Gastrocnemius medialis (tissue), 4 donors: ENCODE measurements at places on chromosomes 7 and 10. TPM values are rescaled to one million over a fixed set of nuclear protein-coding genes. Genes with fewer than 3 reads are reported as not detected.

Gene FBXL13
- not detected for total RNA-seq

Gene GATA3
- total RNA-seq, result 0.60 TPM

Gene ARL5B
- 5.8 TPM for total RNA-seq

Gene ZNF117
- total RNA-seq, result 0.78 TPM

Gene SLC16A9
- 1.3 TPM for total RNA-seq

Gene HHEX
- total RNA-seq, result 0.82 TPM

Gene TRIM74
- not detected for total RNA-seq

Gene GRM3
- total RNA-seq, result not detected

Gene YWHAG
- 119 TPM for total RNA-seq

GRCh38 chr7:25287291-25287690, 59.0 kb upstream of the NPVF start:
- no peak overlapping the region for H3K27ac ChIP-seq
- no peaks in the 10 kb centered on the region for H3K36me3 ChIP-seq
- H3K4me3 ChIP-seq, result no peak overlapping the region
- no peak for DNase-seq

DNA sequence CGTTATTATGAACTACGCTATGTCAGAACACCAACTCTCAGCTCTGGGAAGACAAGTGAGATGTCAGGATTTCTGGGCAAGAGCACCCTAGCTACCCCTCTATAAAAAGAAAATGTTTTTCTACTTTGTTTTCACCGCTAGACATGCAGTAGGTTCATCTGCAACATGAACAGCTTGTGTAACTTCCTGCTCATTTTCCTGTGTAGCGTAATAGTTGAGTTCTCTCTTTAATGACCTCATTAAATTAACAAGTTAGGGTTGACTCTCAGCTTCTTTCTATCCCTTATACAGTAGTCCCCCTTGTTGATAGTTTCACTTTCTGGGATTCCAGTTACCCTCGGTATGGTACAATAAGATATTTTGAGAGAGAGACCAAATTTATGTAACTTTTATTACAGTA, 329.4 kb upstream of the ZNF32 start:
- H3K36me3 ChIP-seq, result no peaks in the 10 kb centered on the region
- DNase-seq, result no peak
- no peaks in the 10 kb centered on the region for H3K27me3 ChIP-seq
- H3K4me1 ChIP-seq, result no peaks in the 10 kb centered on the region
- H3K27ac ChIP-seq, result no peak overlapping the region

DNA sequence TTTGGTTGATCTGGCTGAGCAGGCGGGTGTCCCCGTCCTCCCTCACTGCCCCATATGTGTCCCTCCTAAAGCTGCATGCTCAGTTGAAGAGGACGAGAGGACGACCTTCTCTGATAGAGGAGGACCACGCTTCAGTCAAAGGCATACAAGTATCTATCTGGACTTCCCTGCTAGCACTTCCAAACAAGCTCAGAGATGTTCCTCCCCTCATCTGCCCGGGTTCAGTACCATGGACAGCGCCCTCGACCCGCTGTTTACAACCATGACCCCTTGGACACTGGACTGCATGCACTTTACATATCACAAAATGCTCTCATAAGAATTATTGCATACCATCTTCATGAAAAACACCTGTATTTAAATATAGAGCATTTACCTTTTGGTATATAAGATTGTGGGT, 26.9 kb upstream of the TRIM56 start:
- peak; percentile 20 for DNase-seq
- H3K36me3 ChIP-seq, result no peaks in the 10 kb centered on the region
- peaks cover 5% of the 10 kb centered on the region for H3K27me3 ChIP-seq

DNA sequence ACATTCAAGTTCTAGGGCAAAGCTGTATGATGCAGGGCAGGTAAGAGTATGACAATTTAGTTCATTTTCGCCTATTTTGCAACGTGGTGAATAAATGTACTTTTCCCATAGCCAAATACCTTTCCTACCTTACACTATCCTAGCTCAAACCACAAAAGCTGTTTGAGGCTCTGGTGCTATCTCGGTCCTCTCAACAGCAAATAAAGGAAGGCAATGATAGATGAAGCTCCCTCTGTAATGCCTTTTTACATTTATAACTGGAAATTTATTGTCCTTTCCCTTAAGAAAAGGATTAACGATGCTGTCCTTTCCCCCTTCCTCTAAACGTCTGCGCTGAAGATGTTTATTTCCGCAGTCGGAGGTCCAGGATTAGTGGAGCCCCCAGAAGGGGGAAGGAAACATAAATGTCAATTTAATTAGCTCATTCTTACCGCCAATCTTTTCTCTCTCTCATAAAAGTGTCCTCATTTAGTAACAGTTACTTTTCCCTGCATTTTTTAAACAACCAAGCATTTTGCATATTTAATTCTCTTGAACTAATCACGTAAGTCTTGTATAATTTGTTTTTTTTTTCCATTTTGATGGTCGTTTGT, 114.6 kb downstream of the PIP4K2A start:
- no peaks in the 10 kb centered on the region for H3K27me3 ChIP-seq
- no peak overlapping the region for H3K4me3 ChIP-seq
- no peak for DNase-seq
- no peaks in the 10 kb centered on the region for H3K36me3 ChIP-seq

GRCh38 chr10:17736223-17736622, 15.8 kb upstream of the TMEM236 start:
- H3K36me3 ChIP-seq, result no peaks in the 10 kb centered on the region
- H3K27ac ChIP-seq, result no peak overlapping the region
- no peak overlapping the region for H3K4me3 ChIP-seq
- no peak for DNase-seq

GRCh38 chr7:26291699-26292538, at the start of gene SNX10:
Gene SNX10 (plus strand): TSS chr7:26291862. CDS start chr7:26346443, 54,581 bp downstream.
- no peak for DNase-seq
- no peak within 1 kb of the TSS for H3K27ac ChIP-seq
- peak within 1 kb of the TSS; percentile 49 for H3K4me3 ChIP-seq
- no peaks in the 10 kb centered on the region for H3K27me3 ChIP-seq
- H3K4me1 ChIP-seq, result peaks cover 4% of the 10 kb centered on the region

DNA sequence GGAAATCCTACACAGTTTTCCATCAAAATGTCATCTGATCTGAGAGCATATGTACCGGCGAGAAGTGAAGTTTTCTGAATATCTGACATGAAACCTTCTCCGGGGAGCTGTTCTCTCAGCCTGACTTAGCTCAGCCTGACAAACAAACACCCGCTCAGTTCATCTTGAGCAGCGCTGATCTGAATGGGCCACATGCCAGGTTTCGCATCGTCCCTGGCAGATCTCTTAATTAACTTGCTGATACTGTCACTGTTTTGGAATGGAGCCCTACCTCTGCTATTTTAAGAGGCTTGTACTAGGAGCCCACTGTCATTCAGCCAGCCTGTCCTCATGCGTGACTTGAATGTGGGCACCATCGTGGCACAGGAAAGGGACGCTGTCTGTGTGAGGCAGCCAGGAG, 109.2 kb downstream of the STRA8 start:
- peak overlapping the region; percentile 2 for H3K27ac ChIP-seq
- H3K4me1 ChIP-seq, result peaks cover 5% of the 10 kb centered on the region
- H3K4me3 ChIP-seq, result no peak overlapping the region
- H3K36me3 ChIP-seq, result no peaks in the 10 kb centered on the region
- no peaks in the 10 kb centered on the region for H3K27me3 ChIP-seq
- no peak for DNase-seq

GRCh38 chr7:148712678-148713329, 14.1 kb downstream of the CUL1 start:
- no peak overlapping the region for H3K4me3 ChIP-seq
- peaks cover 55% of the 10 kb centered on the region for H3K4me1 ChIP-seq
- no peak for DNase-seq
- H3K27ac ChIP-seq, result peak overlapping the region; percentile 4
- no peaks in the 10 kb centered on the region for H3K27me3 ChIP-seq

GRCh38 chr10:111612273-111612672, 535.4 kb downstream of the ADRA2A start:
- no peak overlapping the region for H3K27ac ChIP-seq
- H3K27me3 ChIP-seq, result no peaks in the 10 kb centered on the region
- H3K4me3 ChIP-seq, result no peak overlapping the region

GRCh38 chr7:23294549-23295400, 4.4 kb upstream of the MALSU1 start:
- no peak overlapping the region for H3K4me3 ChIP-seq
- H3K27me3 ChIP-seq, result no peaks in the 10 kb centered on the region
- H3K4me1 ChIP-seq, result peaks cover 3% of the 10 kb centered on the region
- H3K27ac ChIP-seq, result no peak overlapping the region
- DNase-seq, result no peak
- no peaks in the 10 kb centered on the region for H3K36me3 ChIP-seq

- no peaks in the 10 kb centered on the region for H3K27me3 ChIP-seq
- no peaks in the 10 kb centered on the region for H3K4me1 ChIP-seq
- no peak overlapping the region for H3K27ac ChIP-seq
- DNase-seq, result no peak
Measured at GRCh38 chr7:89283302-89283701, 487.8 kb upstream of the TEX47 start.

DNA sequence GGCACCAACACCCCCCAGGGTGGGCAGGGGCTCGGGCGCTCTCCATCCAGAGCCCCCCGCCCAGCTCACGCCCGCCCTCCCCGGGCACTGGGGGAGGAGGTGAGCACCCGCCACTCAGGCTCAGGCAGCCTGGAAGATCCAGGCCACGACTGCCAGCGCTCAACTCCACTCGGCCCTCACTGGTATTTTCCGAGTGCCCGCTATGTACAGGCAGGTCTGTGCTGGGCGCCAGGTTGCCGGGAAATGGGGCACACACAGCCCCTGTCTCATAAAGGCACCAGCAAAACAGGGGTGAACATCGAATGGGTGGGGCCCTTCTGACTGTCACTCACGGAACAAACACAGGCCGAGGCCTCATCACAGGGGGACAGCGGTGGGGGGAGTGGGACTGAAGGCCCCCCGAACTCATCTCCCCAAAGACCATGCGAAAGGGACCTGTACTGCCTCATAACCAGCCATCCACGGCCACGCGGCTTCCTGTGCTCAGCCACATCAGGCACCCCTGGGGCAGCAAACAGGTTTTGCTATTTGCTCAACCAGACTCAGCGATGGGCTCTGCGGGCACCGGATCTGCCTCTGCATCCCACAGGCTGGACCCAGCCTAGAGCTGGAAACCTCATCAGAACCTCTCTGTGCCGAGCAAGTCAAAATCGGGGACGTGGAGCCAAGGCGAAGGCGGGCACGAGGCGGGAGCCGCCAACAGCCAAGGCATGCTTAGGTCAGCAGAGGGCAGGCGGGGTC, 98.7 kb upstream of the DNAAF5 start:
- H3K4me3 ChIP-seq, result no peak overlapping the region
- H3K4me1 ChIP-seq, result no peaks in the 10 kb centered on the region
- no peaks in the 10 kb centered on the region for H3K27me3 ChIP-seq
- no peak for DNase-seq

- DNase-seq, result no peak
- H3K4me1 ChIP-seq, result no peaks in the 10 kb centered on the region
- H3K4me3 ChIP-seq, result no peak overlapping the region
- no peak overlapping the region for H3K27ac ChIP-seq
- H3K36me3 ChIP-seq, result no peaks in the 10 kb centered on the region
Measured at GRCh38 chr7:83486957-83487356, 162.0 kb downstream of the SEMA3E start.

DNA sequence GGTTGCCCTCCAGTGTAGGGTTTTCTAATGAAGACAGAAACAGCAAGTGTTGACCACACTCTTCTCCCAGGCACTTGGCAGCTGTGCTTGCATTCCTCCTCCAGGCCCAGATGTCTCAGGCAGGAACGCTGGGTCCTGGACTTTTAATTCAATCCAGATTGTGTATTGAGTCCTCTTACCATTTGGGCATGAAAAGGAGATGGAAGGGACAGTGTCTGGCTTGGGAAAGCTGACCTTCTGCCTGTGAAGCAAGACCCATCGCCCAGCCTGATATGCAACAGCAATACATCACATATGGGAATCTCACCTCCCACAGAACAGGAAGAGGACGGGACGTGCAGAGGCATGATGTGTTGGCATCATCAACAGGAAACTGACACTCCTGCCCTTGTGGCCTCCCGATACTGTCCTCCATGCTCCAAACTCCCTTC, 174.4 kb upstream of the LYZL2 start:
- peaks cover 10% of the 10 kb centered on the region for H3K4me1 ChIP-seq
- peak; percentile 62 for DNase-seq
- H3K36me3 ChIP-seq, result no peaks in the 10 kb centered on the region

- peak; percentile 73 for DNase-seq
- H3K4me1 ChIP-seq, result peaks cover 38% of the 10 kb centered on the region
- peaks cover 14% of the 10 kb centered on the region for H3K36me3 ChIP-seq
- H3K4me3 ChIP-seq, result no peak overlapping the region
Measured at GRCh38 chr7:129466796-129467195, 32.6 kb downstream of the STRIP2 start.

DNA sequence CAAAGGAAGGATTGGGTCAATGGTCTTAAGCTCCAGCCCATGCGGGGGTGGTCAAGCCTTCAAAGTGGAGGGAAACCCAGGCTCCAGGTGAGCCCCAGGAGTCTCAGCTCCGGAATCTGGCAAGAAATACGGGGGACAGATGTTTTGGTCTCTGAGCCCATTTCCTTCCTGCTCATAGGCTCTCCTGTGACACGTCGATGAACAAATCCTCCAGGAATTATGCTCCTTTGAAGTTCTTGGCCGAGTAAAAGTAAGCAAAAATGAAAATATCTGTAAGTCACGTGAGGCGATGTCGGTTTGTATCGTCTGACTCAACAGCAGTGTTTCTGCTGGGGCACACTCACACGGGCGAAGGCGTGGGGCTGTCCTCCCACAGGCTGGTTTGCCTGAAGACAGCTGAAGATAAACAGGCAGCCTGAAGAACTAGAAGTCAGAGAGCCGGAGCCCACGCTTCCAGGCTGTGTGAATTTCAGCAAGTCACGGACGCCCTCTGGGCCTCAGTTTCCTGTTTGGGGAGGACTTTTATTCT, 52.6 kb upstream of the SMNDC1 start:
- no peak overlapping the region for H3K27ac ChIP-seq
- H3K4me3 ChIP-seq, result no peak overlapping the region
- no peaks in the 10 kb centered on the region for H3K36me3 ChIP-seq

DNA sequence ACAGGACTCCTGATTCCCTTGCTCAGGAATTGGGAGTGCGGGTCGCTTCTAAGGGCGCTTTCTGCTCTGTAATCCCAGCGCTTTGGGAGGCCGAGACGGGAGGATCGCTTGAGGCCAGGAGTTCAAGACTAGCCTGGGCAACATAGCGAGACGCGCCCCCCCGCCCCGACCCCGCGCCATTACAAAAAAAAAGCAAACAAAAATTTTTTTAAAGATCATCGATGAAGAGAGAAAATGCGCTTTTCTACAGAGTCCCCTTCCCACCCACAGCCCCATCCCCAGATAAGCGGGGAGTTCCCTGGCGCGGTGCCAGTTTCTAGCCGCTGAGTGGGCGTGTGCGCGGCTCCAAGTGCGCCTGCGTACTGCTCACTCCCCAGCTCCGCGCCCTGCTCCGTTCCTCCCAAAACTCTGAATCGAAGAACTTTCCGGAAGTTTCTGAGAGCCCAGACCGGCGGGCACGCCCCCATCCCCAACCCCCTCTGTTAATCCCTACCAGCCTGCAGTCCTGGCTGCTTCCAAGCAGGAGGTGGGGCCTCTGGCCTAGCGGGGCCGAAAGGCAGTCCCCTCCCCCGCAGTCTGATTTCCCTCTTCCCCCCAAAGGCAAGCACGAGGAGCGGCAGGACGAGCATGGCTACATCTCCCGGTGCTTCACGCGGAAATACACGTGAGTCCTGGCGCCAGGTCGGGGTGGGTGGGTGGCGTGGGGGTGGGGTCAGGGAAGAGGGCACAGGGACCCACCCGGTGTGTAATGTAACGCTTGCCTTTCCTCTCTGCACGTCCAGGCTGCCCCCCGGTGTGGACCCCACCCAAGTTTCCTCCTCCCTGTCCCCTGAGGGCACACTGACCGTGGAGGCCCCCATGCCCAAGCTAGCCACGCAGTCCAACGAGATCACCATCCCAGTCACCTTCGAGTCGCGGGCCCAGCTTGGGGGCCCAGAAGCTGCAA, 1.0 kb downstream of the HSPB1 start:
- H3K36me3 ChIP-seq, result no peaks in the 10 kb centered on the region
- peaks cover 61% of the 10 kb centered on the region for H3K4me1 ChIP-seq
- H3K27me3 ChIP-seq, result no peaks in the 10 kb centered on the region
